ENCODE measurements at places on chromosomes 2 and 18.

DNA sequence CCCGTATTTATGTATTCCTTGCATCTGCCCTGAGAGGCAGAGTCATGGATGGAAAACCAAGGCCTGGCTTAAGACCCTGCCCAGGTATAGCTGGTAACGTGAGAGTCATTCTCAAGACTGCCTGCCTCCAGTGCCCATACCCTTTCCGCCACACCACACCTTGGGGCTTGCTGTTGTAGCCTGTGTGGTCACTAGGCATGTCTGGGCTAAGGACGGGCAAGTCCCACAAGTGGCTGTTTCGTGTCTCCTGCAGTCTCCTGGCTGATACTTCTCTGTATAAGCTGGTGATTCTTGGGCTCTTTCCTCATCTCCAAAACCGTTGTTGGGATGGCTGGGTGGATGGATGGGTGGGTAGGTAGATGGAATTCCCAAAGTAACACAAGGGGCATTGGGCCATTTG, 269.8 kb downstream of the KLHL29 start:
- DNase-seq: no peak

- no peak for DNase-seq
Measured at GRCh38 chr18:57961876-57962505, 82.0 kb upstream of the NEDD4L start.

DNA sequence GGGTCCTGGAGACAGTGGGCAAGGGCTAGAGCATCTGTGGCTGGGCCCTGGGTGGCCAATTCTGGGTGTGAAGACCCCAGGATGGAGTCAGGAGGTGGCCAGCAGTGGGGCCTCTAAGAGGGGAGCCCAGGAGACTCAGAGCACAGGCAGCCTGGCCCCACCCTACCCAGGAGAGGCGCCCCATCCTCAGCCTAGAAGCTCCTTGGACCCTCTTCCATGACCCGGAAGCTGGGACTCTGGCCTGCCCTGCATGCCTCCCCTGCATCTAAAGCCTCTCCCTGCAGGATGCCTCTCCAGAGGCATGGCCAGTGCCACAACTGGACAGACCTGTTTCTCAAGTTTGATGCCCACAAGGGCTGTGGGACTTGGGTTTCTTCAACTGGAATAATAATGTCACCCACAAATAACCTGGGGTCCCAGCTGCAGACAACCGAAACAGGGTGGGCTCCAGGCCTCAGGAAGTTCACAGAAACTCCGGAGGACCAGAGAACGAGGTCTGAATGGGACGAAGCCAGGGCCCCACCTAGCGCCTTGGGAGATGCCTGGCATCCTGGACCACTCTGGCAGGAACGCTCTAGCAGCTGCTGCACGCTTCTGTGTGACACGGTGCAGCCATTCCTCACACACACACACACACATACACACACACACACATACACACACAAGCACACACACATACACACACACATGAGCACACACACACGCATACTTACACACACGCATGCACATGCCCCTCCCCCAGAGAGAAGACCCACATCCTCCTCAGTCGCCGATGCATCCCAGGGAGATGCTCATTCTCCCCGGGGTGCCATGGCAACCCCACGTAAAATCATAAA, 16.4 kb downstream of the KCNIP3 start:
- DNase-seq: no peak

DNA sequence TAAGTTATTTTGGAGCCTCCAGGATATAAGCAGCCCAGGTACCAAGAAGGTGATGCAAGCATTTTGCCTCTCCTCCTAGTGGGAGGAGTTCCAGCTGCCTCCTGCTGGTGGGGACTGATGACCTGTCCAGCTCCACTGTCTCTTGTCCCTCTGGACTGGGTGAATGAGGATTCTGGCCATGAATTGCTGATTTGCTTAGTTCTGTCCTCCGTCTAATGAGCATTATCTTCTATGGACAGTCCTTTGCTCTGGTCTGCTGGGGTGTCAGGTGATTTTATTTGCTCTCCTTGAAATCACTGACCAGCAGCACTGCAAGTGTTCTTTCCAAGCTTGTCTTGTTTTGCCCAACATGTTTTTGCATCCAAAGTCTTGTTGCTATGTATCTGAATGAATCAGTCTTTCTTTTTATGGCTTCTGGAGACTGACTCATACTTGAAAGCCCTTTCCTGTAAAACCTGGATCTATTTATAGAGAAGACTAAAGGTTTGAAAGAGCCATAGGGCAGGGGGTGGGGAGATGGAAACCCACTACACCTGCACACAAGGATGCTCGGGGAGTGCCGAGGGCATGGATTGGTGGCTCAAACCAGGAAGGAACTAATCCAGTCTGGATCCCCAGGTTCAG, 40.5 kb upstream of the EFHD1 start:
- no peak for DNase-seq

DNA sequence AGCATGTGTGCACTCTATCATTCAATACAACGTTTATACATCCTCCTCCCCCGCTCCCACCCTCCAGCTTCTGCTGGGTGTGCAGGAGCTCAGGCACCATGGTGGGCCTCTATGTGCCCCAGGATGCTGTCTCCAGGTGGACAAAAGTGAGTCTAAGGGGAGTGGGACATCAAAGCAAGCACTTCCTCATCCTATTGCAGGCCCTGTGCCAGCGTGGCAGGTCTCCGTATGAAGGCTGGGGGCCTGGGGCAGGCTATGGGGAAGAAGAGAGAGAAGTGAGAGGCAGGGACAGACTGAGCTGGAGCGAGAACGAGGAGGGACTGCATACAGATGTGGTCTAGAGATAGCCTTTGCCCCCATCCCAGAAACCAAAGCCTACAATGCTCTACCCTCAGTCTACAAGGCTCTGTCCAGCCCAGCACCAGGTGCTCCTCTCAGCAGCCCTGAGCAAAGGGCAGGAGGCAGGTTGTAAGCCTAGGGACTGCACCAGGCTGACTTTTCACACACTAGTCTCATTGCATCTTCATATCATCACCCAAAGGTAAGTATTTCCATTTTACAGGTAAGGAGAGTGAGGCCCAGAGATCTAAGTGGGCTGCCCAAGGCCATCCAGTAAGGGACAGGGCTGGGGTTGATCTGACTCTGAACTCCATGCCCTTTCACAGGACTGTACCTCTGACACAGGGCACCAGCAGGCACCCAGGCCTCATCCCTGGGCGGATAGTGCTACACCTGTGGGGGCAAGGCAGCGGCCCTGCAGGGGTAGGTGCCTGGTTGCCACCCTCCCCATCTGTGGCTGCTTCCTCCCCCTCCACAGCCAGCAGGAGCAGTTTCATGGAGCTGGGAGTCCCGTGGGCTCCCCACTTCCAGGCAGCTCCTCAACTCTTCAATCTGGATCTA, 14.0 kb upstream of the ARID5A start:
- DNase-seq: no peak

GRCh38 chr2:162917626-162918025, 79.1 kb upstream of the KCNH7 start:
- no peak for DNase-seq

DNA sequence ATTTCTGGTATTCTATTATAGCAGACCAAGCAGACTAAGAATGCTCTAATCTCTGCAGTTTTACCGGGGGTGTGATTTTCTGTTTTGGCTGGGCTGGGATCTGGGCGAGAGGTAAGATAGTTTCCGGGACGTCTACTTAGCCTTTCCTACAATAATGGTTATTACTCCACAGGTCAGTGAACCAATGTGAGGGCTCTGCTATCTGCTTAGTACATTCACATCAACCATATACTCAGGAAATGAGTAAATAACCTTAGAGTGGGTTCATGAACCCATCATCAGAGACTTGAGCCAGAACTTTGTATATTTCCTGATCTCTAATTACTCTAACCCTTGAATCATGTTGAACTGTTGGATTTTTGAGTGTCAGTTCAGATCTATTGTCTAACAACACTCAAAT, 90.1 kb upstream of the NOL4 start:
- no peak for DNase-seq

DNA sequence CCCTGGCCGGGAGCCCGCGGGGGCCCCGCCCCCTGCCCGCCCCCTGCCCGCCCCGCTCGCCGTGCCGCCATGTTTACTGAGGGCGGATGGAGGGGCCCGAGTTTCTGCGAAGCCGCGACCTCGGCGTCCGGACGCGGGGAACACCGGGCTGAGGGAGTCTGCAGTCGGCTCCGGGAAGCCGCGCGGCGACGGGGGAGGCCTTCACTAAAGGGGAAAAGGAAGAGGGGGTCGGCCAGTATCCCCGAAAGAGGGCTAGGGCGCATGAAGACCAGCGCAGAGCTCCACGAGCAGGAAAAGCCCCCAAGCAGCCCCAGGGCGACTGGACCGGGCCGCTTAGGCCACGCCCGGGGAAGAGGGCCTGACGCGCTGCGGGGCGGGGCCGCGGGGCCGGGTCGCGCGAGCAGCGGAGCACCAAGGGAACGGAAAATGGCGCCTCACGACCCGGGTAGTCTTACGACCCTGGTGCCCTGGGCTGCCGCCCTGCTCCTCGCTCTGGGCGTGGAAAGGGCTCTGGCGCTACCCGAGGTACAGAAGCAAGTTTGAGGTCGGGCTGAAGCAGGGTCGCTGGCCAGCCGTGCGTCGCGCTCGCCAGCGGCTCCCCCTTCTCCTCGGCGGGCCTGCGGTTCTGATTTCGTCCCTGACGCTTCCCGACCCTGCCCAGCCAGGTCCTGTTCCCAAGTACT, at the start of the genes ATRAID and SLC5A6:
TSS of gene ATRAID (plus strand) at position 99 of the 683 bp plus-strand sequence. CDS start at position 427, 328 bp downstream.
TSS of gene SLC5A6 (minus strand) at position 326 of the 683 bp plus-strand sequence. CDS start 4,618 bp downstream, outside the sequence.
- DNase-seq: peak; percentile 78

- DNase-seq: no peak
Measured at GRCh38 chr2:218332920-218333645, 23.6 kb upstream of the CATIP start.

DNA sequence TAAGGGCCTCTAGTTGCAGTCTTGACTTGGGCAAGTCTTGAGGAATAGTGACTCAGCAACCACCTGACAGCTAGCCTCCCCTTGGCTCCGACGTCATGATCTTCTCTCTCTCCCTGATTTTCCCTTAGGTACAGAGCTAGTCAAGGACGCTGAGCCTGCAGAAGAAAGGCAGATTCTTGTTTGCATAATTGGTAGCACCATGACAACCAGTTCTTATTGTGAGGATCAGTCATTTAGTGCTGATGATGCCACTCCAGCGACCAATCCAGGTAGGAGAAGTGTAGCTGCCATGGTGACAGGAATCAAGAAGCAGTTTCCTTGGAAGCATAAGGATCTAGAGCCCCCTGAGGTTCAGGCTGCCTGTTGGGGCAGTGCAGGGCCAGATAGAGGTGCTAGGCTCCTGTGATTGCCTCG, 2.8 kb upstream of the RESP18 start:
- DNase-seq: no peak

DNA sequence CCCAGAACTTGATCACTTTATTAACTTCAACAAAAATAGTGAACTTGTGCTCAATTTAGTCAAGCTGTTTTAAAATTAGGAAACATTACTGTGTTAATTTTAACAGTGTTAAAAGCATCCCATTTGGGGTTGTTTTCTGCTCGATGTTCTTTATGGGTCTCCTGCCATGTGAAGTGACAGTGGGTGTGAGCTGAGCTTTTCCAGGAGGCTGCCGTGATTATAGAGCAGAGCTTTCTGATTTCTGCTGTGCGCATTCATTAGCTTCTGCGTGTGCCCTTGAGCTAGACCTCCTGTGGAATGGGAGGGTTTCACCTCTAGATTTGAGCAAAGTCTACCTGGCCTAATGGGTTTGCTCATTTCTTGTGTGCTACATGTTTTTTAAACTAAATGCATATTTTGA, 121.5 kb downstream of the WDSUB1 start:
- no peak for DNase-seq

Data from stimulated activated CD4-positive, alpha-beta T cell treated with anti-CD3 and anti-CD28 coated beads, Interleukin-12 subunit alpha, Interleukin-12 subunit beta, amount 100 ng/mL, for 24 hours (primary cell).